ENCODE measurements at places on chromosomes 1 and 21.

DNA sequence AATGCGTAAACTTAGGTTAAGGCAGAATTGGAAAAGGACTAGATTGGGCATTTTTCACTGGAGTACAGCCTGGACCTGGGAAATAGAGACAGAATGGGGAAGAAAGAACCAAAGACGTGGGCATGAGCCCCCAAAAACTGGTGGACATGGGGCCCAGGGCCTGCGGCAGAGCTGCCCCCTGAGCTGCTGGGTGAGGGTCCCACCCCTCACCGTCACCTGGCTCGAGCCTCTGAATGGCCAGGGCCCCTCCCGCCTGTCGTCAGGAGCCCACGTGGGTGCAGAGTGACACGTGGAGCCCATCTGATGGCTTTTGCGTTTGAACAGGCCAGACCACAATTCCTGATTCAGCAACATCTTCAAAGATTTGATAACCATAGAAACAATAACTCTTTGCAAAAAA lies 360.9 kb upstream of the VAMP3 start:
- DNase-seq = no peak

DNA sequence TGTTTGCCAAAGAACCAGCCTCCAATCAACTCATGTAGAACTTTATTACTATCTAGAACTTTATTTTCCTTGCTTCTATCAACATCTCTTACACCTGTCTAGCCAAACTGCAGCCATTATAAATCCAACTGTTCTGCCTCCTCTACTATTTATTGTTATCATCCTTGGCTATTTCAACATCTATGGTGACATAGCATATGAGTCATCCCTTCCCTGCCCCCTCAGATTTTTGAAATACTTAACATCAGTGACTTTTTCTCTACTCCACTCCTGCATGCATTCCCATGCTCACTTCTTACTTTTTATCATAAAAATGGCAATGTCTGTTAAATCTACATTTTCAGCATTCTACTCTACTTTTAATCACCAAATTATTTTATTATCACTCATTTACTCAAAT lies 544.9 kb upstream of the NEGR1 start:
- peak; percentile 15 for DNase-seq

DNA sequence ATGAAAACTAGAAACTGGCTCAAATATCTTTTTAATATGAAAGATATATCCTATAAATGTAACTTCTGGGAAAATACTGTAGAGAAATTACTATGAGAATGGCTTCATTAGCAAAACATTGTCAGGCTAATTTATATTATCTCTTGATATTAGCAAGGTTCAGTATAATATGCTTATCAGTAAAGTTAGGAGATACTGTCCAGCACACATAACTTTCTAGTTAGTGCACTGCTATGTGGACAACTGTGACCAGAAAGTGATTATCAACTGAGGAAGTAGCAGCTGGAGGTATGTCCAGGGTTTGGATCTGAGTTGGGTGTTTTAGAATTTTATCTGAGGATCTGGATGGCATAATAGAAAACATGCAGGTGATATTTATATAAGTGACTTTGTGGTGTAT lies 7.5 kb downstream of the LRRC8C start:
- no peak for DNase-seq

DNA sequence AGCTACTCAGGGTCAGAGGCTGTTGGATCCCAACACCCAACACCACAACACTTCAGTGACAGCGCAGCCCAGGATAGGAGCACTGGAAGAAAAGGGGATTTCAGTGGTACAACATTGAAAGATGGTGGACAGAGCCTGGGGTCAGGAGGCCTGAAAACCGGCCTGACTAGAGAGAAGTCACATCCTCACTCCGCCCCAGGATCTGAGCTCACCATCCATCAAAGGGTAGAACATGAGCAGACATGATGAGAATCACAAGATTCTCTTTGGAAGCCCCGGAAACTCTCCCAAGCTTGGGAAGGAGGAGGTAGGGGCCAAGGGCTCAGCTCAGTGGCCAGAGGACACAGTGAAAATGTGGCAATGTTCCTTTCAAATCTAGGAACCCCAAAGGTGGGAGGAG lies 271.3 kb downstream of the NPHP4 start:
- DNase-seq = no peak

GRCh38 chr1:99665212-99665611 lies 19.3 kb downstream of the PALMD start:
- DNase-seq = no peak

DNA sequence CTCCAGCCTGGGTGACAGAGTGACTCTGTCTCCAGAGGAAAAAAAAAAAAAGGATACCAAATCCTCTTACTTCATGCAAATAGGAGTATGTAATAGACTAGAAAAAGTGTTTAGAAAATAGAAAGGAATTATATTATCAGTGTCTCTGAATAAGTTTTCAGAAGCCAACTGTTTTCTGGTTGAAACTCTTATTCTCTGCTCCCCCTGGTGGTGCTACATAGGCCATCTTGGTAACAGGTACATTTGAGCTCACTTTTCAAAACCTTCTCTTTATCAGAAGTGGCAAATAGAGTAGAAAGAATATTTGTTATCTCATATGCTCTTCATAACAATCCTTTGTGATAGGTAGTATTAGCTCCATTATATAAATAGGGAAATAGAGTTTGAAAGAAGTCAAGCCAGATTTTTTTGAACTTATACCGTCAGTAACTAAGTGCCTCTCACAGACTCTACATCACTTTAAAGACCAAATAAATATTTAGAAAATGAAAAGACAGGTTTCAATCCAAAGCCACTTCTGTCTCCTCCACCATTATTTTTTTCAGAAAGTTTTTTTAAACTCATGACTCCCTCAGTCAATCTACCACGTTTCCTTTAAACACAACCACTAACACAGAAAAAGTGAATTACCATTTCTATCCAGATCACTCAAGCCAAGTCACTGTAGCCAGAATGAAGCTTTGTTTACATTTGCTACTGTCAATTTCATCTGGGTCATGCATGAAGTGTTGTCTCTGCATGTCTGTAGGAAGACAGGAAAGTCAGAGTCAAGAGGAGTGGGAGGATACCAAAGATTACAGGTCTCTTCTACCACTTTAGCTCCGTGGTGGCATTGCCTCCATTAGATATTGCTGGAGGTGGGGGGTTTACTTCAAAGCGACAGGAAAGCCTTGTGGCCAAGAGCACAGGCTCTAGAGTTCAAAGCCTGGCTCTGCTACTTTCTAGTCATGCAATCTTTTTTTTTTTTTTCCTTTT lies 45.6 kb downstream of the IL23R start:
- no peak for DNase-seq

DNA sequence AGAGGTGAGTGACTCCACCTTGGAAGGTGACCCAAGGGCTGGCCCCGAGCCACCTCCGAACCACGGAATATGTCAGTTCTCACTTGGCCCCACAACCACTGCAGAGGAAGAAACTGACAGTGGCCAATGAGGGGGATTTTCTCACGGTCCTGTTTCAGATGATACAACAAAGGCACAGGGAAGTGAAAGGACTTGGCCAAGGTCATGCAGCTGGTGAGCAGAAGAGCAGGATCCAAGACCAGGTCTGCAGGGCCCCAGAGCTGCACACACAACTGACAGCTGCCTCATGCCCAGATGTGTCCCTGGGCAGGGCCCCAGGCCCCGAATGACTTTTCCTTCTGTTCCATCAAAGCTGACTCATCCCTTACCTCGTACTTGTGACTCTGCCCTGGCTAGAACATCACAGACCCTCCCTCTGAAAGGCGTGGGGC lies 25.8 kb upstream of the EVA1B start:
- peak; percentile 46 for DNase-seq

DNA sequence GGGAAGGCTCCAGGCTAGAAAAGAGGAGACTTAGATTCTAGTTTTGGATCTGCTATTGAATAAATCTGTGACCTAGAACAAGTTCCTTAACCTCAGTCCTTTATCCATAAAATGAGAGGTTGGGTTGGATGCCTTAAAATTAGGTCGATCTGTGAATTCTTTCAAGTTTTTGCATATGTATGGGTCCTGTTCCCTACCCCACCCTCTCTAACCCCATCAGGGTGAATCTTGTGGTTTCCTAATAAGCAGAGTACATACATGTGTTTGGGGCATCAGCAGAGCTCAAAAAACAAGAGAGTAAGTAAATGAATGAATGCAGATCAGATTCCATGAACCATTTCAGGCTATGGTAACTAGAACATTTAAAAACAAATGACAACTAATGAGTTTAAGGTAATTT lies 6.2 kb downstream of the SPRR4 start:
- DNase-seq = no peak

GRCh38 chr1:232983375-232983774 lies 33.0 kb downstream of the NTPCR start:
- no peak for DNase-seq

DNA sequence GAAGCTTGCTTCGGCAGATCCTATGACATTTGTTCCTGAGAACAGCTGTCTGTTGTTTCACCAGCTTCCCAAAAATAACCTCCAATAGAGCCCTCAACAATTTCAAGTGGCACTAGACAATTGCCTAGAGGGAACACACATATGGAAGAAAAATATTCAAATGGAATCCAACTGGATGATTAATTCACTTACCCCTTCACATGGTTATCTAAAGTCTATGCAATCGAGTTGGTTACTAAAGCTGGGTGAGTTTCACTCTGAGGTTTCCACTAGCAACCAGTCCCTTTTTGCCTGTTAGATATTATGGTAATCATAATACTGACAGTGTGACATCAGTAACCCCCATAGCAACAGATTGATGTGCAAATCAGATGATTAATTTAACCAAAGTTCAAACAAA lies at the start of gene LEMD1:
Gene LEMD1 (minus strand): TSS at position 259 of the 400 bp plus-strand sequence. CDS start 1,520 bp downstream, outside the sequence.
- no peak for DNase-seq

DNA sequence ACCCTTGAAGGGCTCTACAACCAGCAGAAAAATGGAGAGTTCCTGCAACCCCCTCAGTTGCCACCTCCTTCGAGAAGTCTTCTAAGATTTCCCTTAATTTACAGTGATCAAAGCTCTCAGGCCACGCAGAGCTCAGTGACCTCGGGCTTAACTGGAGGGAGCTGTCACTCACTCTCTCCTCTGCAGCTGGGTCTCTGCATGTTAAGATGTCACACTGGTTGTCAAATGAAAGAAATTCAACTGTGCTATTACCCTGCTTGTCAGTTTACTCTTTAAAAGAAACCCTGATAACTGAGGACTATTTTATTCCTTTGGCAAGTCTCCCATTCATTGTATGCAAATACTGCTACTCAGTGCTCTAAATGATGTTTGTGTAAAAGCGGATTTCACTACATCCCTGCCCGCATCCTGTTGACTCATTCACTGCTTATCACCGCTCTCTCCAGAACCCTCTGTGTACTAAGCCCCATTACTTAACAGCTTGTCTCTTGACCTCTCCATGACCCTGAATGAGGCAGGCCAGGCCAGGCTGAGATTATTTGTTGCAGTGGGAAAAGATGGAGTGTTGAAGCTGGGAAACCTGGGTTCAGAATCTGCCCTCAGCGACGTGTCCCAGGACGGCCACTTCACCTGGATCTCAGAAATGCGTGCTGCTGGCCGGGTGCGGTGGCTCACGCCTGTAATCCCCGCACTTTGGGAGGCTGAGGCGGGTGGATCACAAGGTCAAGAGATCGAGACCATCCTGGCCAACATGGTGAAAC lies 13.7 kb downstream of the DHRS3 start:
- DNase-seq = peak; percentile 93

GRCh38 chr1:84642774-84643173 lies 47.5 kb downstream of the SSX2IP start:
- no peak for DNase-seq

DNA sequence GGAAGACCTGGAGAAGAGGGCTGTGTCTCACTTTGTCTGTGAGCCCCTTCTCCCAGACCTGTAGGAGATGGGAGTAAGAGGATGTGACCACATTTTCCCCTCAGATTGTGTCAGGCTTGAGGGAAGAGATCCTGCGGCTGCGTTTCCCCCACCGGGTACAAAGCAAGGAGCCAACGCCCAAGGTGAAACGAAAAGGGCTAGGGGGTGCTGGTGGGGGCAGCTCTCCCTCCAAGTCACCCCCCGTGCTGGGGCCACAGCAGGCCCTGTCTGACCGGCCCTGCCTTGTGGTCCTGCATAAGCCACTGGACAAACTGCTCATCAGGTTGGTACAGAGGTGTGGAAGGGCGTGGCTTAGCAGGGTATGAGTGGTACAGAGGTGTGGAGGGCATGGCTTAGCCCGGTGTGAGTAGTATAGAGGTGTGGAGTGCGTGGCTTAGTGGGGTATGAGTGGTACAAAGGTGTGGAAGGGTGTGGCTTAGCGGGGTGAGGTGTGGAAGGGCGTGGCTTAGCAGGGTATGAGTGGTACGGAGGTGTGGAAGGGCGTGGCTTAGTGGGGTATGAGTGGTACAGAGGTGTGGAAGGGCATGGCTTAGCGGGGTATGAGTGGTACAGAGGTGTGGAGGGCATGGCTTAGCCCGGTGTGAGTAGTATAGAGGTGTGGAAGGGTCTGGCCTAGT lies 30.6 kb downstream of the HYI start:
- no peak for DNase-seq

GRCh38 chr1:116508085-116508983 lies 62.5 kb downstream of the CD58 start:
- no peak for DNase-seq

DNA sequence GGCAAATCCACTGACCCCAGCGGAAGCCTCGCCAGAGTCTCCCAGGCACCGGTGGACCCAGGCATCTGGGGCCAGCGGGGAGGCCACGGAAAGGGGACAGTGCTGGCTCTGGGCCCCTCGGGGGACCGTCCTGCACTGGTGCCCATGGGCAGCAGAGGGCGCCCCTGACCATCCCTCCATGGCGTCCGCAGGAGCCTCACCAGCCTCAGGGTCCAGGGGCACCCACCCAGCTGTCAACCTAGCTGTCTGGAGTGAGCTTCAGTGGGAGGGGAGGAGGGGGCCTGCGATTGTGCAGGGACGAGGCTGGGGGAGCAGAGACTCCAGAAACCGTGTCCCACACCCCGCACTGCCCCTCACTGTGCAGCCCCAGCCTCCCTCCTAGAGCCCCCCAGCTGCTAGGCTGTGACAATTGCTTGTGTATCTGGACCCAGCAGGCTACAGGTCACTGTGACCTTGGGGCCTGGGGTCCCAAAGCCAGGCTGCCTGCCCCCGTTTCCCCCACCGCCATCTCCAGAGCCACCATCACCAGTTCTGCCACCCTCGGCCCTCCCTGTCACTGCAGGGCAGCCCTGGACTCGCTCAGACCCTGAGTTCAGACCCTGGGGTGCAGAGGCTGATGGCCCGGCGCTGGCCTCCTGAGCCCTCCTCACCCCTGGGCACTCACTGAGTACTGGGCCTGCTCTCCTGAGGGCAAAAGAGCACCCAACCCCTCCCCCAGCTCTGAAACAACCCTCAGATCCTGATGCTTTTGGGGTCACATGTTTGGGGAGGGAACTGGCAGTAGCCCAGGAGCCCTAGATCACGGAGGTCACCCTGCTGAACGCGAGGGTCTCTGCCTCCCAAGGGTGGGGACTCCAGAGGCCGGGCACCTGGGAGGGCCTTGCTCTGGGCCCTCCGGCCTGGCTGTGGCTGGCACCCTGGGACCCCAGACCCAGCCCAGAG lies 10.6 kb upstream of the COL6A1 start:
- DNase-seq = peak; percentile 68

- DNase-seq = no peak
Measured at GRCh38 chr21:43574741-43575472, 84.4 kb downstream of the HSF2BP start.

GRCh38 chr1:174606471-174606870 lies 158.7 kb downstream of the GPR52 start:
- no peak for DNase-seq

GRCh38 chr1:33094971-33095604 lies 14.1 kb downstream of the AZIN2 start:
- DNase-seq = peak; percentile 63

GRCh38 chr1:203311368-203312301 lies 6.3 kb downstream of the BTG2 start:
- DNase-seq = no peak

Measured in AG08395 (cell line).